EH (cell line): ENCODE measurements at places on chromosomes 7 and 10.
A peak's percentile ranks its signal among the peaks of the same experiment; 100 is the strongest.

DNA sequence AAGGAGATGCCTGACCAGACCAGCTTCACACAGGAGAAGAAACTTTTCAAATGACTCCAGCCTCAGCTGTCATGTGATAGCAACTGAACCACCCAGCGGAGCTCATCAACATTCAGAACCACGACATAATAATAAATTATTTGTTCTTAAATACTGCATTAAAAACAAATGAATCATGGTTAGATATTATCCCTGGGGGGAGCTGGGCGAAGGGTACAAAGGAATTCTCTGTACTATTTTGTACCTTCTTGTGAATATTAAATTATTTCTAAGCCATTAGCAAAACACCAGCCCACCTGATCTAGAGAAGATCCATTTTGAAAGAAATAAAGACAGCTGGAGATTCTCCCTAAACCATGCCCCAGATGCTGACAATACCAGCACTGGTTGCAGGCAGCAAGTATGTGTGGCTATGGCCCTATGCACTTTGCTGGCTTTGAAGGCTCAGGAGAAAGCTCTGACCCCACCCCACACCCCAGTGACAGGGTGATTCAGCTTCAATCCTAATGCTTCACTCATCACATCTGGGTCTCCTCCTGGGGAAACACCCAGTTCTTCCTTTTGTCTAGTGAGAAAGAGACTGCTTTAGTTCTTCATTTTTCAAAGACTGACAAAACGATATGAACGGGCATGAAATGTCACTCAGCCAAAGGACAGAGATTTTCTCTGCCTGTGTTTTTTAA, 45.5 kb upstream of the NKX2-3 start:
- no peak for DNase-seq

DNA sequence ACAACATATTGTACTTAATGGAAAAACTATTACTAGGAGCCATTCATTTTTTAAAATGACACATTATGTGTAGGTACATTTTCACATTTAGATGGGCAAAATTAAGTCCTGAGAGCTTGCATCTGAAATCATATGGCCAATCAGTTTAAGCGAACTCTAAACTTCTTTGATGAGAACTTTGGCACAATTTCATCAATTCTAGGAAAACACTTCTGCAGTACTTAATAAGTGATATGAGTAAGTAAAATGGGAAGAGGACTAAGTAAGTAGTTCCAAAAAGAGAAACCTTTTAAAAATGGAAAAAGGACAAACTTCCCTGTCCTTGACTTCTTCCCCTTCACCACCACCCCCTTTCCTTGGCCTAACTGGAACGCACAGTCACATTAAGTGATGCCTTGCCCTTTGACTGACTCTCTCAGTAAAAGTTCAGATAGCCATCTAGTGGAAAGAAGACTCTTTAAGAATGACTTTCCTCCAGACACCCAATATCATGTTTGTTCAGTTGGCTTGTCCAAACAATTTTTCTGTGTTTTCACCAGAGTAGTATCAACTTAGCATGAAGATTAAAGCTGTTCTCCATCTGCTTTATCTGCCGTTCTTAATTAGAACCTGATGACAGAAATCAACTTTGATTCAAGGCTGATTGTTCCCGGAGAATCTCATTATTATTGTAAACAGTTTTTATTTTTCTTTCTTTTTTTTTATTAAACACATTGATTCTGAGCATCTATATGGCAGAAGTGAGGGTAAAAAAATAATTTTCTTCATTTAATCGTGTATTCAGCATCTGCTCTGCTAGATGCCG, 45.1 kb downstream of the CNNM2 start:
- peak; percentile 62 for DNase-seq

- no peak for DNase-seq
Observed at GRCh38 chr10:33507662-33508425, 173.4 kb upstream of the NRP1 start.

- DNase-seq = no peak
Observed at GRCh38 chr10:72328829-72329204, 25.9 kb downstream of the DNAJB12 start.

DNA sequence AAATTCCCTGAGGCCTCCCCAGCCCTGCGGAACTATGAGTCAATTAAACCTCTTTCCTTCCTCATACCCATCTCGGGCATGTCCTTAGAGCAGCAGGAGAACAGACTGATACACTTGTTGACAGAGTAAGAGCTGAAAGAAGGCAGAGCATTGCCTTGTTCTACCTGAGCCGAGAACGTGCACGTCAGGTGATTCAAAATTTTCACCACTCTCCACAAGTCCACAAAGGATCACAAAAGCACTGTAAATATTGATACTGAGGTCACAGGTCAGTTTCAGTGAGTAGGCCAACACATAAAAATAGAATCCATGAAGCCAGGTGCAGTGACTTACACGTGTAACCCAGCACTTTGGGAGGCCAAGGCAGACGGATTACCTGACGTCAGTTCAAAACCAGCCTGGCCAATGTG, 27.8 kb downstream of the DCLRE1C start:
- no peak for DNase-seq

DNA sequence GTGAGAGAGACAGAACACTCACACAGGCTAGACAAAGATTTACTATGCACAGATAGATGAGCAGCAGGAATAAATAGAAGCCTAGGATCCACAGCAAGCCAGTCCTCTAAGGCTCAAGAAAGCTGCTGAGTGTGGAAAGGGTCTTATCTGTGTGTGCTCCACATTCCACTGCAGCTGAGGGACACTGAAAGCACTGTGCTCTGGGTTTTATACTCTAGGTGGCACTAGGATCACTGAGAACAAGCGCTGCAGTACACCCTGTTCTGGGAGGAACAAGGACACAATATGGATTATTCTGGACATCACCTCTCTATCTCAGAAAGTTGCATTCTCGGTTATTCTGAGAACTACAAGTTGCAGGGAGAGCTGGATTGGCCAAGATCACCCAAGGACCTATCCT, 4.9 kb upstream of the KLHL7 start:
- no peak for DNase-seq

DNA sequence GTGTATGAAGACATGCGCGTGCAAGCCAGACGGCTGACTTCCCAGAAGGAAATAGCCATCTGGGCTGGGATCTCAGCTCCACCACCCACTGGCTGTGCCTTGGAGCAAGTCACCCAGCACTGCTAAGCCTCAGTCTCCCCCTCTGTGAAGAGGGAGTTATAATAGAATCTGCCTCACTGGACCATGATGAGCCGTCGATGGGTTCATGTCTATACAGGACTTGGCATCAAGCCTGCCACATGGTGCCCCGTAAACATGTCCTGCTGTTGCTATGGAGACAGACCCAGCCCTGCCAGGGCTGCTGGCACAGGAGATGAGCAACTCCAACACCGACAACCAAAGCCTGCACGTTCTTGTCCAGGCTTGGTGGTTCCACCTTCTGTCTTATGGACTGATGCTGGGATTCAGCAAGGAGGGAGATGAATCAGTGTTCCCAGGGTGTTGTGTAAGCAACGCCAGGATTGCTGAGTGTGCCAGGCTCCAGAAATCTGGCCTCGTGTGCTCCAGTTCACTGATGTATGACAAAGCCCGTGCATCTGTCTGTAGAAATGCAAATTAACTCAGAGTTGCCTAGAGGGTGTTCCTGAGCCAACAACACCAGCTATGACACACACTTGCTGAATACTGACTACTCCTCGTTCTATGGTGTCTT, 5.6 kb downstream of the GPR15LG start:
- peak; percentile 44 for DNase-seq

DNA sequence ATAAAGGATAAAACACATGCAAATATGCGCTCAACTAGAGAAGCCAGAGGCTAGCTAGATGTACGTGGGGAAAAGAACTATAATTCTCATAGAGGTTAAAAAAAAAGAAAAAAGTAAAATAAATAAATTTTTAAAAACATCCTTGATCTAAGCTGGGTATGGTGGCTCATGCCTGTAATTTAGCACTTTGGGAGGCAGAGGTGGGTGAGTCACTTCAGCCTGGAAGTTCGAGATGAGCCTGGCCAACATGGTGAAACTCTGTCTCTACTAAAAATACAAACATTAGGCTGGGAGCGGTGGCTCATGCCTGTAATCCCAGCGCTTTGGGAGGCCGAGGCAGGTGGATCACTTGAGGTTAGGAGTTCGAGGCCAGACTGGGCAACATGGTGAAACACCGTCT, 18.6 kb upstream of the HSPA12A start:
- DNase-seq = peak; percentile 30

- DNase-seq = peak; percentile 20
Observed at GRCh38 chr10:86872757-86873156, 84.7 kb downstream of the MMRN2 start.

- no peak for DNase-seq
Observed at GRCh38 chr10:18233775-18234174, 93.6 kb downstream of the CACNB2 start.

DNA sequence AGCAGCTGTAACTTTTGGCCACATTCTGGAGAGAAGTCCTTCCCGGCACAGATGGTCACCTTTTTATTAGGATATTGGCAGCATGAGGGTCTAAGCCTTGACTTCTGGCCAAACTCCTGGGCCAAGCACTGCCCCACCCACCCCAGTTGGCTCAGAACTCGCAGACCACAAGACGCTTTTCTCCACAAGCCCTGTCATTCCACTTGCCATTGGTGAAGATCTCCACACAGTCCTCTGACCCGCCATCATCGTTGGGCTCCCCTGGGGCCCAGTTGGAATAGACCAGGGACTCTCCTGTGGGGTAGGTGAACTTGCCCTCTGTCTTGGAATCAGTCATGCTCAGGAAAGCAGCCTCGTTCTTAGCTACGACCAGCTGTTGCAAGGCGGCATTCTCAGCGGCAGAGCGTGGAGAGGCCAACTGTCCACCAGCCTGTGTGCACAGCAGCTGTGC, 11.2 kb downstream of the SFTPD start:
- no peak for DNase-seq

- DNase-seq = peak; percentile 39
Observed at GRCh38 chr10:9305018-9305655, 1250.6 kb downstream of the GATA3 start.
